T-helper 17 cell (primary cell): ENCODE measurements at places on chromosomes 12 and 14. TPM values are rescaled to one million over a fixed set of nuclear protein-coding genes. Genes with fewer than 3 reads are reported as not detected.

GRCh38 chr12:49974231-49974675 is 1.5 kb downstream of the AQP6 start:
- DNase-seq, result no peak
- no peak overlapping the region for H3K4me3 ChIP-seq
- no peaks in the 10 kb centered on the region for H3K27me3 ChIP-seq
- H3K27ac ChIP-seq, result no peak overlapping the region
- no peaks in the 10 kb centered on the region for H3K36me3 ChIP-seq

The PIWIL1 gene
- total RNA-seq, result not detected

The LRFN5 gene
- total RNA-seq, result not detected

DNA sequence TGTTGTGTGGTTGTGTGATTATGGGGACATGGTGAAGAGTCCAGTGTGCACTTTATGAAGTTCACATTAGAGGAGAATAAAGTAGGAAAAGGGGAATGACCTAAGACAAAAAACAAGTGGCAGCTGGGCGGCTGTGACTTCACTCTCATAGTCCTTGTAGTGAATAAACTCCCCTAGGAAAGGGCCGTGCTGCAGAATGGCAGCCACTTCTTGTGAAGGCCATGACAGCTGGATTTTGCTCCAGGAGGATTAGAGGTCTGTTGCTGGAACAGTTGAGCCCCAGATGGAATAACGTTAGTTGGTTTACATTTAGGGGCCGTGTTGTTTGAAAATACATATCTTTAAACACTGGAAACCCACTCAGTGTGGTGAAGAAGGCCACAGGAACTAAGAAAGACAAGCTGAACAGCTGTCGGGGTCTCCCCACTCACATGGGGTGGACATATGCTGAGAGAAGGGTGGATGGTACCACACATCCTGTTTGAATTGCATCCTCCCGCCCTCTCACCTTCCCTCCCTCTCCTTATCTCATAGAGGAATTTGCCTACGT is 276.9 kb downstream of the CACNA1C start:
- H3K4me3 ChIP-seq, result no peak overlapping the region
- no peaks in the 10 kb centered on the region for H3K4me1 ChIP-seq
- H3K36me3 ChIP-seq, result no peaks in the 10 kb centered on the region
- H3K27me3 ChIP-seq, result peaks cover 60% of the 10 kb centered on the region
- H3K27ac ChIP-seq, result no peak overlapping the region
- DNase-seq, result no peak

- no peak for DNase-seq
- H3K36me3 ChIP-seq, result peaks cover 3% of the 10 kb centered on the region
- no peak overlapping the region for H3K27ac ChIP-seq
- peaks cover 4% of the 10 kb centered on the region for H3K4me1 ChIP-seq
- no peak overlapping the region for H3K4me3 ChIP-seq
Measured at GRCh38 chr14:101937926-101938767, 26.2 kb upstream of the DYNC1H1 start.

DNA sequence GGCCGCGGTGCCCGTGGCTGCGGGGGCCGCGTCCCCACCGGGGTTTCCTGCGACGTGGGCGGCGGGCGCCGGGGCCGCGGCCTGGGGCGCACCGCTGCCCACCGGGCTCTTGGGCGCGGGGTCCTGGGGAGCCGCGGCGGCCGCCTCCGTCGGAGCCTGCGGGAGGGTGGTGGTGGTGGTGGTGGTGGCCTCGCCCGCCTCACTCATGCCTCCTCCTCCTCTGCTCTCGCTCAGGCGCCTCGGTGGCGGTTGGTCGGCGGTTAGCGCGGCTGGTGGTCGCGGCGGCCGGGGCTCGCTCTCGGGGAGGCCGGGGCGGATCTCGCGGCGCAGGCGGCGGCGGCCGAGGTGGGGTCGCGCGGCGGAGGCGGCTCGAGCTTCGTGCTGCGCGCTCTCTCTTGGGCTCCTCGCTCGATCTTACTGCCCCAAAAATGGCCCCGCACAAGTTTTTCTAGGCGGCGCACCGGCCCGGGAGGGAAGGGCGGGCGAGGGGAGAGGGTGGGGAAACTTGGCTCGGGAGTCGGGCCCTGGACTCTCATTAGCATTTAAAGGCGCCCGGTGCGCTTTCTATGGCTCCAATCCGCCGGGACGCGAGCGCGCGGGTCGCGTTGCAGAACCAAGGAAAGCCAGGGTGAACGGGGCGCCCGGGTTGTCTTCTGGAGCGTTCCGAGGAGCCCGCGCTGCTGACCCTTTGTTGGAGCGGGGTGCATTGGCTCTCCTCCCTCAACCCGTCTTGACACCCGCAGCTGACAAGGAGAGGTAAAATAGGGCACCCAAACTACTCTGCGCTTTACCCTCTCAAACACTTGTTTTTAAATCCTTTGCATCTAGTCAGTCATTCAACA is at the start of gene YBX3:
YBX3 (minus strand) TSS at position 419 of the 842 bp plus-strand sequence; CDS start at position 207, 212 bp downstream.
- peak within 1 kb of the TSS; percentile 80 for H3K27ac ChIP-seq
- H3K4me3 ChIP-seq, result peak within 1 kb of the TSS; percentile 91
- peaks cover 17% of the 10 kb centered on the region for H3K4me1 ChIP-seq
- peaks cover 60% of the 10 kb centered on the region for H3K27me3 ChIP-seq
- DNase-seq, result no peak
- H3K36me3 ChIP-seq, result peaks cover 5% of the 10 kb centered on the region

DNA sequence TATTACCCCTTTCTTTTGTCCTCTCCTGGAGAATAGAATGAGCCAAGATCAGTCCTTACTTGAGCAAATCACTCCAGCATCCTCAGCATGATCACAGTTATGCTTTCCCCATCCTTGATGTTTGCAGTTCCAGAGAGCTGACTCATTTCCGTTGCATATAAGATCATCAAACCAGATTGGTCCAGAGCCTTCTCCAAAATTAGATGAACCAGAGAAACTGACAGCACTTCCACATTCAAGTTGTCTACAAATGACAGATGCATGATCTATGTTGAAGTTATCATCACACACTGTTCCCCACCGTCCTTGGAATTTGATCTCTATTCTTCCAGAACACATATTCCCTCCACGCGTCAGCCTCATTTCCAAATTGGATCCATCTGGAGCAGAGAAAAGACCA is 4.8 kb downstream of the CD163 start:
- H3K36me3 ChIP-seq, result no peaks in the 10 kb centered on the region
- DNase-seq, result no peak
- no peaks in the 10 kb centered on the region for H3K4me1 ChIP-seq
- peaks cover 66% of the 10 kb centered on the region for H3K27me3 ChIP-seq
- no peak overlapping the region for H3K27ac ChIP-seq

The RFLNA gene
- not detected for total RNA-seq

GRCh38 chr12:74747305-74747704 is 209.7 kb downstream of the ATXN7L3B start:
- no peaks in the 10 kb centered on the region for H3K4me1 ChIP-seq
- no peak for DNase-seq
- H3K4me3 ChIP-seq, result no peak overlapping the region
- H3K27me3 ChIP-seq, result no peaks in the 10 kb centered on the region
- H3K36me3 ChIP-seq, result no peaks in the 10 kb centered on the region

- no peak for DNase-seq
- H3K4me3 ChIP-seq, result no peak overlapping the region
- H3K27me3 ChIP-seq, result peaks cover 42% of the 10 kb centered on the region
- H3K27ac ChIP-seq, result no peak overlapping the region
- H3K36me3 ChIP-seq, result no peaks in the 10 kb centered on the region
- no peaks in the 10 kb centered on the region for H3K4me1 ChIP-seq
Measured at GRCh38 chr12:109656743-109657142, 56.9 kb upstream of the FAM222A start.

- no peaks in the 10 kb centered on the region for H3K36me3 ChIP-seq
- DNase-seq, result no peak
- H3K4me1 ChIP-seq, result peaks cover 7% of the 10 kb centered on the region
- peaks cover 7% of the 10 kb centered on the region for H3K27me3 ChIP-seq
- H3K4me3 ChIP-seq, result no peak overlapping the region
Measured at GRCh38 chr14:71142375-71143038, 235.2 kb downstream of the PCNX1 start.

DNA sequence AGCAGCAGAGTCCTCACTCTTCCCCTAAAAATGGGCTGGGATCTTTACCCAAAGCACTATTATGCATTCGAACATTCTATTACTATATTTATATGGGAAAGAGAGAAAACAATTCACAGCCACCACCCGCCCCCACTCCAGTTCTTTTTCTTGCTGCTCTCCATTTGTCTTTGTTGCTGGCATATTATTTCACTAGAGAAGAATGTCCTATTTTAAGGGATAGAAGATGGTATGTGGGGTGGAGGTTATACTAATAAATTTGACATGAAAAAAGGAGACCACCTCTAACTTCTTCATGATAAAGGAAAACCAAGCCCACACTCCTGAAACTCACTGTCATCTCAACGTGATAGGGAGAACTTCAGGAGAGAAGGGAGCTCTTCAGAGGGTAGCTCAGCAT is 28.5 kb upstream of the NTF3 start:
- H3K4me3 ChIP-seq, result no peak overlapping the region
- no peaks in the 10 kb centered on the region for H3K4me1 ChIP-seq
- H3K27ac ChIP-seq, result no peak overlapping the region
- H3K36me3 ChIP-seq, result no peaks in the 10 kb centered on the region
- DNase-seq, result no peak

DNA sequence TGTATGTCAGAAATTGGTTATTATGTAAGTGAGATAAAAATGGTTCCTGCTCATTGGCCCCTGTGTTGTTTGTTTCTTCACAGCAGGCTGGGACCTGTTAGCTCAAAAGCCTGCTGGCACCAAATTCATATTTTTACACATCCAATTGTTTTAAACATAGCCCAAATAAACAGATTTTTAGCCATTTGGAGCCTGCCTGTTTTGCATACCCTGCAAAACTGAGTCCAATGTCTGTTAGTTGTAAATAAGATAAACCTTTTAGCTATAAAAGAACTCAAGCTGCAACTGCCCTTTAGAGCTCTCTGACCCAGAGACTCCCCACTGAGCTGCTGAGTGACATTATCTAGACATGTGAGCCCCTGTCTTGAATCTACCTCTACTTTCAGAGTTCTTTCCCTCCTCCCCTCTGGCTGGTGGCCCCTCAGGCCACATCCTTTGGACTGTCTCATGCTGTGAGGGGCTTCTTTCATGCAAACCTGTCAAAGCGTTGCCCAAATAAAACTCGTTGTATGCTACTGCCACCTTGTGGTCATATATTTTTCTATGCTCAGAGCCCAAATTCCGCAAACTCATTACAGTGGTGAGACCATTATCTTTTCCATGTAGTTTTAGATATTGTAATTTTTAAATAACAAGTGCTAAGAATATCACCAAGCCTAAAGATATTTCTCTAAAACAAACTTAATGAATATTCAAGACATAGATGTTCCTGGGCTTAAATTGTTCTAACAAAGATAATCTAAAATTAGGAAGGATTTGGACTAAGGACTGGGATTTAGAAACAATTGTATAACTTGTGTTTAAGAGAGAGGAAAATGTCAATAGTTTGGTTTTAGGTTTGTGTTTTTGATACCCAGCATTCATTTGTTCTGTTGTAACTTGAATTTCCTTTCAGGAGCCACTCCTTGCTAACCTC is 337.9 kb downstream of the AACS start:
- no peak overlapping the region for H3K27ac ChIP-seq
- H3K4me1 ChIP-seq, result no peaks in the 10 kb centered on the region
- H3K36me3 ChIP-seq, result no peaks in the 10 kb centered on the region
- DNase-seq, result no peak
- H3K27me3 ChIP-seq, result peaks cover 20% of the 10 kb centered on the region

The CLEC4C gene
- total RNA-seq, result not detected

GRCh38 chr14:22623047-22623446 is 21.1 kb downstream of the OR6J1 start:
- H3K27ac ChIP-seq, result no peak overlapping the region
- H3K27me3 ChIP-seq, result peaks cover 8% of the 10 kb centered on the region
- H3K4me3 ChIP-seq, result no peak overlapping the region
- no peak for DNase-seq
- H3K36me3 ChIP-seq, result peaks cover 2% of the 10 kb centered on the region

The EAPP gene
- 64.7 TPM for total RNA-seq

DNA sequence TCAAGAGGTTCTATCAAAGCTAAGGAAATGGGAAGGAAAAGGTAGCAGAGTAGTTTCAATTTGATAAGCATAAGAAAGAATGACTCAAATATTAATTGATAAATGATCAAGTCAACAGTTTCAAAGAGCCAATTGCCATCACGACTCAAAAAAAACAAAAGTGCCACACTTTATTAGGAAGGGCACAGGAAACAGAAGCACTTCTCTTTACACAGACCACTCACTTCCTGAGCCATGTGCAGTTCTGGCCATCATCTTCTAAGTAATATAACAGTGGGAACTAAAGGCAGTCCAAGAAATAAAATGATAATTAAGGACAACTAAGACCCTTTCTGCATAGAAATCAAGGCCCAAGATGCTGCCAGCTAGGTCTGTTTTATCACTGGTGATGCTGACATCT is 13.2 kb downstream of the TM7SF3 start:
- H3K4me3 ChIP-seq, result no peak overlapping the region
- H3K27ac ChIP-seq, result peak overlapping the region; percentile 54
- H3K4me1 ChIP-seq, result peaks cover 28% of the 10 kb centered on the region
- H3K36me3 ChIP-seq, result peaks cover 19% of the 10 kb centered on the region

GRCh38 chr12:6476489-6476888 is 6.0 kb upstream of the VAMP1 start:
- no peaks in the 10 kb centered on the region for H3K27me3 ChIP-seq
- DNase-seq, result no peak
- H3K4me1 ChIP-seq, result peaks cover 4% of the 10 kb centered on the region
- H3K27ac ChIP-seq, result no peak overlapping the region
- H3K4me3 ChIP-seq, result no peak overlapping the region

- peak; percentile 61 for DNase-seq
- H3K27ac ChIP-seq, result no peak overlapping the region
- peaks cover 2% of the 10 kb centered on the region for H3K4me1 ChIP-seq
Measured at GRCh38 chr14:88492272-88493089, 62.3 kb downstream of the PTPN21 start.

- no peaks in the 10 kb centered on the region for H3K36me3 ChIP-seq
- no peak for DNase-seq
- H3K4me1 ChIP-seq, result peaks cover 37% of the 10 kb centered on the region
- peak within 1 kb of the TSS; percentile 81 for H3K4me3 ChIP-seq
- peak within 1 kb of the TSS; percentile 94 for H3K27ac ChIP-seq
- H3K27me3 ChIP-seq, result no peaks in the 10 kb centered on the region
Measured at GRCh38 chr12:54364413-54364812, at the start of gene GPR84. Gene GPR84, minus strand, starts transcription at chr12:54364486. Its CDS starts 635 bp downstream, at chr12:54363851.

- no peaks in the 10 kb centered on the region for H3K27me3 ChIP-seq
- no peaks in the 10 kb centered on the region for H3K4me1 ChIP-seq
- no peak overlapping the region for H3K27ac ChIP-seq
- no peaks in the 10 kb centered on the region for H3K36me3 ChIP-seq
Measured at GRCh38 chr12:129534966-129535750, 368.7 kb downstream of the TMEM132D start.

The KCNC2 gene
- total RNA-seq, result not detected

- H3K36me3 ChIP-seq, result peaks cover 4% of the 10 kb centered on the region
- peaks cover 63% of the 10 kb centered on the region for H3K4me1 ChIP-seq
- no peaks in the 10 kb centered on the region for H3K27me3 ChIP-seq
Measured at GRCh38 chr12:8034802-8035201, 2.3 kb downstream of the FOXJ2 start.

GRCh38 chr14:73289729-73290128 is 52.4 kb downstream of the PAPLN start:
- H3K27ac ChIP-seq, result peak overlapping the region; percentile 32
- H3K36me3 ChIP-seq, result peaks cover 4% of the 10 kb centered on the region
- DNase-seq, result no peak
